ENCODE measurements at places on chromosomes 5 and 9.
A peak's percentile ranks its signal among the peaks of the same experiment; 100 is the strongest.

GRCh38 chr5:82820961-82821845 is 256.0 kb downstream of the TMEM167A start:
- DNase-seq, result no peak

DNA sequence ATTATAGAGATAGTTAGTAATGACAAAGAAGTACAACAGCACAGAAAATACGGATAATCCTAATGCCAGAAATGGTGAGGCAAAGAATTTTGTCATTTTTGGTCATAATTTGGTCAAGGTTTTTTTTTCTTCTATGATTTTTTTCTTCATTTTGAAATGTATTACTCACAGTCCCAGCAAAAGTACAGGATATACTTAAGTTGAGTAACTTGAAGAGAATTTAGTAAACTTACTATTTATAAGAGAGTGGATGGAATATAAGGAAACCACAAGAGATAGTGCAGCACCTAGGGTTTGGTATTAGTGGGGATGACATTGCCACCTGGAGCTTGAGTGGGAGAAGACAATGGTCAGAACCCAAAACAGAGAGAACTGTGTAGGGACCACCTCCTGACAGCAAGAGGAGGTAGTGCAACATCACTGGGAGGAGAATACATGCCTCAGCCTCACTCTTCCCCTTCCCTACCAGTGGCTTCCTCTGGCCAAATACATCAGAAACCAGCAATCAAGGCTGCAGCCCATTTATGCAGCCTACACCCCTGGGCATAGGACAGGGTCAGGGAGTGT is 434.5 kb upstream of the TRPC7 start:
- no peak for DNase-seq

DNA sequence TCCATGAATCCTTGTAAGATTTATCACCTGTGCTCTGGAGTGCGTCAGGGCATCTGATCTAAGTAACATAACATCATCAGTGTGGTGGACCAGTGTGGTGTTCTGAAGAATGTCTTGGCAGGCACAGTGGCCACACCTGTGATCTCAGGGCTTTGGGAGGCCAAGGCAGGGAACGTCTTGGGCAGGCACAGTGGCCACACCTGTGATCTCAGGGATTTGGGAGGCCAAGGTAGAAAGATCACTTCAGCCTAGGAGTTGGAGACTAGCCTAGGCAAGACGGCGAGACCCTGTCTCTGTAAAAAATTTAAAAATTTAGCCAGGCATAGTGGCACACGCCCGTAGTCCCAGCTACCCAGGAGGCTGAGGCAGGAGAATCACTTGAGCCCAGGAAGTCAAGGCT is 185.5 kb downstream of the CACNA1B start:
- no peak for DNase-seq

- no peak for DNase-seq
Observed at GRCh38 chr5:31860726-31861433, 221.9 kb downstream of the PDZD2 start.

- DNase-seq, result no peak
Observed at GRCh38 chr9:11318946-11319345, 706.1 kb upstream of the PTPRD start.

DNA sequence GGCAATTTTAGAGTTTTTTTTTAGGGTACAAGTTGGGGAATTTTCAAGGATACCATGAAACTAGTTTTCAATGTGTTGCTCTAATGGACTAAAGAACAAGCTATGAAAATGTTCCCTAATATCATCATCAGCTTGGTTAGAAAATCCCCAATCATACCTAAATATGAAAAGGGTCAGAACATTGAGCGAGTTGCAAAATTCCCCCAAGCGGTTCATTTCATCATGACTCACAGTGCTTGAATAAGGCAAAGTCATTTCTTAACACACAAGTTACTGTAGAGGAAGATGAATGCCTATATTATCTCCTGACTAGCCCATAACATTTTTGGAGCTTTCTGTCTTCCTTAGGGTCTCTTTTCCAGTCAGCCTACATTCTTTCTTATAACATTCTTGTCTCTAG is 62.7 kb downstream of the ST8SIA4 start:
- DNase-seq, result no peak

- no peak for DNase-seq
Observed at GRCh38 chr5:14229734-14230133, 86.6 kb downstream of the TRIO start.

GRCh38 chr5:122101636-122102285 is 23.7 kb upstream of the LOX start:
- DNase-seq, result peak; percentile 27

DNA sequence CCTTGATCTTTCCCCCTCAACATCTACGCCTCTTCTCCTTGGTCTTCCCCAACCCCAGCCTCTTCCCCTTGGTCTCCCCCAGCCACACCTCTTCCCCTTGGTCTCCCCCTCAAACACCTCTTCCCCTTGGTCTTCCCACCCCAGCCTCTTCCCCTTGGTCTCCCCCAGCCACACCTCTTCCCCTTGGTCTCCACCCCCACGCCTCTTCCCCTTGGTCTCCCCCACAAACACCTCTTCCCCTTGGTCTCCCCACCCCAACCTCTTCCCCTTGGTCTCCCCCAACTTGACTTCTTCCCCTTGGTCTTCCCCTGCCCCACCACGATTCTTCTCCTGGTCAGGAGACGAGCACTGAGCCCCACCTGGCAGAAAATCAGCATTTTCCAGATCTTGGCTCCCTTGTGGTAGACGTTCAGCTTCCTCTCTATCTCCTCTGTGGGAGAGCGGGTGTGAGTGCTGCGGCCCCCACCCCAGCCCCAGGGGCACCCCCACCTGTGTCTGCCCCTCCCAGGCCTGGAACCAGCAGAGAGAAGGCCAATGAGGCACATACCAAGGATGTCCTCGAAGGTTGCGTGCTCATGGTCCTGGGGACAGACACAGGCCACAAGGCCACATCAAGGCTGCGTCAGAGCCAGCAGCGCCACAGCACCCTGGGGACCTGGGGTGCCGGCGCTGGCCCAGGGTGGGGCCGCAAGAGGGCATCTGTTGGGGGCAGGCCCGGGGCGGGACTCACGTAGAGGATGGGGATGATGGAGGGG is 7.0 kb downstream of the NSMF start:
- DNase-seq, result no peak

GRCh38 chr5:94375801-94376200 is 242.6 kb downstream of the KIAA0825 start:
- no peak for DNase-seq

GRCh38 chr9:129615407-129616285 is 5.3 kb downstream of the C9orf50 start:
- DNase-seq, result no peak

GRCh38 chr5:159094745-159095144 is 5.0 kb downstream of the EBF1 start:
- no peak for DNase-seq

GRCh38 chr9:122036988-122037387 is 56.1 kb downstream of the TTLL11 start:
- no peak for DNase-seq

DNA sequence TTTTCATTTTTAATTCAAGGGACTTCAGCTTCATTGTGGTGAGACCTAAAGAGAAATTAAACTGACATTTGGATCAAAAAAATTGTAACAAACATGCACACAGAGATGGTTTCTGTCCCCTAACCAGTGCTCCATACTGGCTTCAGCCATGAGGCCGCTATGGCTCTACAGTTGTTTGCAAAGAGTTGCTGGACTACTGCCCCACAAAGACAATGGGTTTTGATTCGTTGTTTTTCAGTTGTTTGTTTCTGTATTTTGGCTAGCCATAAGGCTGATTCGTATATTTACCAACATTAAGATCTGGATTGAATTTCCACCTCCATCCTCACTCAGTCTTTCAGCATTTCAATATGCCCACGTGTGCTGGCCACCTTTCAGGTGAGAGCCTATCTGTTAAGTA is 163.7 kb upstream of the KIF2A start:
- DNase-seq, result no peak

DNA sequence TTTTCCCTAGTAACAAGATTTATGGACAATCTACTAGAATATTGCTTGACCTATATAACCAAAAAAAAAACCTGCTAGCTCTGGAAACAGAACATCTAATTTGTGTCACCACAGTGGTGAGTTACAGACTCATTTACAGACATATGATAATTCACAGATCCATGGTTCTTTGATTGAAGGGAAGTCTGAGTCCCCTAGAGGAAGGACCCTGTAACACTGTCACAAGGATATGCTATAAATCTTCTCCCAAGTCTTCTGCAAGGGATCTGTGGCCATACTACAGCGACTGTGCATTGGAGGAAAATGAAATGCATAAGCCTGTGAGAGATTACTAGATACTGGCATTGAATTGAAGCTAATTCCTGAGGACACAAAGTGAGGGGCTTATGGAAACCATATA is 630.6 kb upstream of the SGCD start:
- no peak for DNase-seq

DNA sequence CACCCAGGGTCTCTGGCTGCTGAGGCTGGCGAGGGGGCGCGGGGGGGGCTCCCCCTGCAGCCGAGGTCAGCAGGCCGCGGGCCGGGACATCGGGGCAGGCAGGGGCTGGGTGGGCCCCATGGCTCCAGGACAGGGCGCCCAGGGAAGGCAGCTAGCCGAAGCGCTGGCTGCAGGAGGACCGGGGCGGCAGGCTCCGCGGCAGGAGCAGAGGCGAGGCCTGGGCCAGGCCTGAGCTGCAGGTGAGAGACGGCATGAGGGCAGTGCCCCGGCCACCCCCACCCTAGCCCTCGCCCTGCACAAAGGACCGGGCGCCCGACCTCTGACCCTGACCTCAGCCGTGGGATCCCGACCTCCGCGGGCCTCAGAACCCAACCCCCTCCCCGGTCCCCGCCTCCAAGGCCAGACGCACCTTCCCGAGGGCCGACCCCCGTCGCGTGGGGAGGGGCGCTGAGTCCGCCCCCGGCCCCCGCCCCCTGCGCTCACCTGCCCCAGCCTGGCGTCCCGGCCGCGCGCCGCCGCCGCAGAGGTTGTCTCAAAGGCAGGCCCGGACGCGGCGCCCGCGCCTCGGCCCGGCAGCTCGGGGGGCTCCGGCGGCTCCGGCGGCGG is 431 bp downstream of the RNF208 start:
- no peak for DNase-seq

GRCh38 chr5:32711362-32711680 is 200 bp downstream of the NPR3 start:
- DNase-seq, result no peak

- DNase-seq, result no peak
Observed at GRCh38 chr9:84061613-84062193, 81.1 kb downstream of the RMI1 start.

DNA sequence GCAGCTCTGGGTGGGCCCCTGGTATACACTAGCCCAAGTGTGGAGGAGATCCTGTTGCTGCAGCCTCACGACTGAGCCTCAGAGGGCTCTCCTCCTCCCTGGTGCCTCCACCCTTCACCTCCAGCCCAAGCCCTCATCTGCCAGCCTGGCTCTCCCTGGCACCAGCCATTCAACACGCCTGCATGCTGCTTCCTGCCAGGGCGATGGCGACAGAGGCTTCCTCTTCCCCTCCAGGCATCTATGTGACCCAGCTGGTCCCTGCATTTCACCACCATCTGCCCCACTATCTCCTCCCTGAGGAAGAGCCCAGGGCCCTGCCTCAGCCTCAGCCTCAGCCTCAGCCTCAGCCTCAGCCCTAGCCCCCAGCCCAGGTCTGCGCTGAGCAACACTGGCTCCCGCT is 54.8 kb upstream of the ANGPTL2 start:
- no peak for DNase-seq

- DNase-seq, result no peak
Observed at GRCh38 chr5:172534229-172535107, 80.1 kb upstream of the SH3PXD2B start.

DNA sequence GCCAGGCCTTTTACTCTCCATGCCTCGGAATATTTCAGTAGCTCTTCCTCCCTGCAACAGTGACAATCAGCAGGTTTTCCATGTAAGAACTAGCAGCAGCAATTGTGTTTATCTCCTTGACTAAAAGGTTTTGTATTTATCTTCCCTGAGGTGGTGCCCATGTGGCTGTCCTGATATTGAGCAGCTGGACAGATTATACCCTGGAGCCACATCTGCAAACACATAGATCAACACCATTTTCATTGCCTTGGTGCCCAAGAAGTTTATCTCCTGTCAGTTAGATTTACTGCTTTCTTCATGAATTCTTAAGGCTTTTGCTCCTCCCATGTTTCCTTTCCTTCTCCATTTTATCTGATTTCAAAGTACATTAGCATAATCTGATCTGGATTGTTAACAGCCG is 378.4 kb downstream of the SPATA31D1 start:
- no peak for DNase-seq

- DNase-seq, result no peak
Observed at GRCh38 chr5:32165597-32165996, 8.5 kb downstream of the GOLPH3 start.

GRCh38 chr5:118095115-118095514 is 893.2 kb downstream of the DTWD2 start:
- DNase-seq, result no peak

DNA sequence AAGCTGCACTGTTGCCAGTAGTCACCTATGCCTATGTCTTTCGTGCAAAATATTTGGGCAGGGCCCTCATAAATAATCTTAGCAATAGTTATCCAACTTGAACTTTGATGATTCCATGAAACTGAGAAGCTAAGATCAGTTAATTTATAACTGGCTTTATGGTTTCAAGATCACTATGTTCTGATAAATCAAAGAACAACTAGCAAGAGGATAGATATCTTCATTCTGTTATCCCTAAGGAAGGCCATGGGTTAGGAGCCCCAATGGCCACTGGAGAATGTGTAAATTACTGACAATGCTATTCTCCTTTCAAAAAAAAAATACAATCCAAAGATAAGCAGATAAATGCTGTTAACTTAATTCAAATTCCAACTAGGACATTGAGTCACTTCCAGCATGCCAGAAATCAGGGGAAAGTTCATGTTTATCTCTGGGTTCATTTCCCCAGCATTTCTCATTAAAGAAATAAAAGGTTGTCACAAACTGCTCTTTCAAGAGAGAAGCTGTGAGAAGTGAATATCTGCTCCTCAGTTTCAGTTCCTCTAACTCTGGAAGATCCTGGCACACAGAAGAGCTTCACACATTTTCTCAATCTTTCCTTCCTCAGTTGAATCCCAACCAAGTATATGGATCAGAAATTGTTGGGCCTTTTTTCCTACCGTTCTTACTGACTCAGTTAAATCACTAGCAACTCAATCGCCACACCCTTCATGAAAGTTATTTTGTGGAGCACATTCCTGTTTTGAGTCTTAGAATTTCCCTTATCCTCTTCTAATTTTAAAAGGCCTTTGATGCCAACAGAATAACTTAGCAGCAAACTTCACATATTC is 59.6 kb upstream of the SLC1A1 start:
- no peak for DNase-seq

- DNase-seq, result no peak
Observed at GRCh38 chr5:135578305-135578684, 496 bp downstream of the CXCL14 start.
